ENCODE measurements at places on chromosomes 7 and 10.

DNA sequence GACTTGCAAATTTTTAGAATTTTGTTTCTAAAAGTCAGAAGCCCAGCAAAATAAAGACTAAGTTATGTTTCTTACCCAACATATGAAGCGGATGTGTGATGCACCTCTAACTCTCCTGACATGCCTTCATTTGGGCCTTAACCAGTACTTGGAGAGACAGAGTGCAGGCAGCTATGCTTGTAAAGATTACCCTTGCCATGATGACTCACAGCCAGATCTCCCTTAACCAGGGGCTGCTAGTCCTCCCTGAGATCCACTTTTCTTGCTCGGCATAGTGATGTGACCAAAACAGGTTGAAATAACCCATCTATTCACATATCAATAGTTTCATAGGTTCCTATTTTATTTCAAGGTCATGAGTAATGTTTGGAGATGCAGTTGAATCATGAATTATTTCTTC, 43.6 kb downstream of the PPP1R3A start:
- DNase-seq = no peak

- DNase-seq = no peak
Measured at GRCh38 chr7:37796138-37796775, 52.1 kb upstream of the NME8 start.

DNA sequence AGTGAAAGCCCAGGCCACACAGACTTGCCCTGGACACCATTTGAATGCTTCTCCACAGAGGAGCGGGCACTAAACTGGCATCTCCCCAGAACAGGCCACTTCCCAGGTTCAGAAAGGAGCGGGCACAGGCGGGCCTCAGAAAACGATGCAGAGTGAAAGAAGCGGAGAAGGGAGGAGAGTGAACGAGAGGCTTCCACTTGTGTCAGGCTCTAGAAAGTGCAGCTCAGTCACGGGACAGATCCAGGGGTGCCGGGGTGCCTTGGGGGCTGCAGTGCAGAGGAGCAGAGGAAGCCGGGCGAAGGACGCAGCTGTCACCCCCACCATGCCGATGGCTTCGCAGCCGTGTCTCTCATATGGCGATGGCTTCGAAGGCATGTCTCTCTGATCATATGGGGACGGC, 26.1 kb upstream of the PRKAR1B start:
- DNase-seq = no peak

GRCh38 chr10:11610826-11611247, 613 bp downstream of the USP6NL start:
- peak; percentile 59 for DNase-seq

DNA sequence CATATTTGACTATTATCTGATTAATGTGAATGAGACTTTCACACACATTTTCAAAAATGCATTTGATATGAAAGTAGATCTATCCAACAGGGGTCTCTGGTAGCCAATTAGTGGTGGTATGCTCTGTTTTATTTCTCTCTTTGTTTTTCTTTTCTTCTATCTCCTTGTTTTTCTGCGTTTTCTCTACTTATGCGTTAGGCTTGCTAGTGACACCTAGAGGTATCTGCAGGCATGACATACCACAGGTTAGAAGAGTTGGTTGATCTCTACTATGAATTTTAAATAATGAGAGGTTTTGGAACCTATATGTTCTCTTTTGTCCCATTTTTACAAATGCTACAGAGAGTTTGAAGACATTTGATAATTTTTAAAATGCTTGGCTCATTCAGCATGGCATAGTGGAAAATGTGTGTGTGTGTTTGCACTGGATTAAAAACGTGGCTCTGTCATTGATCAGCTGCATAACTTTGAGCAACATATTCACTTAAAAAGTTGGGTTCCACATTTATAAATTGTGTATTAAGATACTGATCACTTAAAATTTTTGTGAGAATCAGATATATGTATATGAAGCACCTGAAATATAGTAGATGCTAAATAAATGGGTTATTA, 28.1 kb upstream of the PLXDC2 start:
- no peak for DNase-seq

- DNase-seq = no peak
Measured at GRCh38 chr10:24172909-24173308, 36.0 kb upstream of the KIAA1217 start.

GRCh38 chr7:112433289-112433688, 17.0 kb upstream of the IFRD1 start:
- DNase-seq = no peak

- DNase-seq = no peak
Measured at GRCh38 chr7:95092324-95092723, 184.9 kb downstream of the PPP1R9A start.

- no peak for DNase-seq
Measured at GRCh38 chr7:10268034-10268433, 705.6 kb upstream of the PHF14 start.

GRCh38 chr7:1087952-1088920, at the start of gene GPER1:
Gene GPER1 (plus strand): TSS chr7:1088113. CDS start chr7:1091729, 3,616 bp downstream.
- peak; percentile 53 for DNase-seq

DNA sequence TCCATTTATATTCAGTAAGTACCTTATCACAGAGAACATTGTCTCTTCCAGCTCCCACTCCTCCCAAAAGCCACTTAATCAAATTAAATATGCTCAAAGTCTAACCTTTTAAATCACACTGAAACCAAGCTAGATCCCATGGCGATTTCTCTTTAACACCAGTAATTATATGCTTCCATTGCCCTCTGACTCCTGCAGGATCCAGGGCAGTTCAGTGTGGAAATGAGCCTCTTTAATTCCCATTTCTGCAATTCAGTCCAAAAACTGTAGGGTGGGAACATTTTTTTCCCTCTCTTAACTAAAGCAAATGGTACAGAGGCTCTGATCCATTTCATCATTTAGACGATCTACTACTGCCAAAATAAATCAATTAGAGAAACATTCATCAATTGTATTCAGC, 872.3 kb upstream of the PHF14 start:
- DNase-seq = no peak

DNA sequence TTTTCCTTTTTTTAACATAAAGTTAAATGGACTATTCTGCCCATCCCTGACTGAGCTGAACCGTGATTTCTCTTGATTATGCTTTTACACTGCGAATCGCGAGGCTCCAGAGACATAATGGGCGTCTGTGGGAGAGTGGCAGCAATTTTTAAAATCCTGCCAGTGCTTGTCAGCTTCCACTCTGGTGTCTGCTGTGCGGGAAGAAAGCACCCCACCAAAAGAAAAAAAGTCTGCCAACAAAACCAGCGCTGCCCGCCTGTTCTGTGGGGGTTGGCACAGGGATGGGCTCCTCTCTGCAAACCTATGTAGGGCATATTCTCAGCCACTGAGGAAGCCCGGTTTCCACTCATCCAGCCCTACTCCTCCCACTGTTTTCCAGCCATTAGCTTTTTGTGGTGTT, 592.3 kb upstream of the GALNT17 start:
- no peak for DNase-seq

GRCh38 chr10:2972216-2972615, 95.1 kb upstream of the PFKP start:
- DNase-seq = no peak

GRCh38 chr10:23864631-23865147, 344.2 kb upstream of the KIAA1217 start:
- no peak for DNase-seq

GRCh38 chr10:61798713-61799112, 102.8 kb upstream of the ARID5B start:
- DNase-seq = no peak

DNA sequence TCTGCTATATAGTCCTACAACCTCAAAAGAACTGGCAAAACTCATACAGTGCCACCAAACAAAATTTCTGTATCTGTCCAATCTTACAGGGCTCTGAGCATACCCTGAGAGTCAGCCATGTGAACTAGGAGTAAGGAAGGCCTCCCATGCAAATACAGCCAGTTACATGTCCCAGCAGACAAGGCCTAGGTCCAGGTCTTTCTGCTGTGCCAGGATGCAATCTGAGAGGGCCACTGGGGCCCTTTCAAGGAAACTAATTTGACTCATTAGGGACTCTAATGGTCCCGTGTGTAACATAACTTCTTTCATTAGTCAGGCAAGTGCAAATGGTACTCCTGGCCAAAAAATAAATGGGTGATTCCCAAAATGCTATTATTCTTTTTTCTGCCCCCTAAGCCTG, 17.9 kb upstream of the HIBADH start:
- no peak for DNase-seq

DNA sequence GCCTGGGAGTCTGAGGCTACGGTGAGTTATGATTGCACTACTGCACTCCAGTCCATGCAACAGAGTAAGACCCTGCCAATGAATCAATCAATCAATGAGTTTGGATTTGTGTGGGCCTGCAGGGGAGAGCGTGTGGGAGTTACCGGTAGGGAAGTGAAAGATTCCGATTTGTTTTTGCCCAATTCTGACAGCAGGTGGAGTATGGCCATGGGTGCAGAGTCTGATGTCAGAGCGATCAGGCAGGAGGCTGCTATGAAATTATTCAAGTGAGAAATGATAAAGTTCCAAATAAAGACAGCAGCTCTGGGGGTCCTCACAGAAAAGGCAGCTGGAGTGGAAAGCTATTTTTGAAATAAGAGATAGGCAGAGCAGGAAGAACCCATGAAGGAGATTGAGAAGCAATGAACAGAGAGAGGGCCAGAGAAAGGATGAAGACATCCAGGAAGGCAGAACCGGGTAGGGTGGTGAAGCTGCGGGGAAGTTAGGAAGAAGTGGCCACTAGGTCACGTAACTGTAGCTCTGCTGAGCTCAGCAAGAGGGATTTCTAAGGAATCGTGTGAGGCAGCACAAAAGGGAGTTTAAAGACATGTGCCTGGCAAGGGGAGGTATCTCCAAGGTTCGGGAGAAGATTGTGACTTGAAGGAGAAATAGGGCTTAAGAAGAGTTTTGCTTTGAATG, 93.7 kb upstream of the NMT2 start:
- no peak for DNase-seq

GRCh38 chr10:77606751-77607150, 30.9 kb downstream of the KCNMA1 start:
- no peak for DNase-seq

DNA sequence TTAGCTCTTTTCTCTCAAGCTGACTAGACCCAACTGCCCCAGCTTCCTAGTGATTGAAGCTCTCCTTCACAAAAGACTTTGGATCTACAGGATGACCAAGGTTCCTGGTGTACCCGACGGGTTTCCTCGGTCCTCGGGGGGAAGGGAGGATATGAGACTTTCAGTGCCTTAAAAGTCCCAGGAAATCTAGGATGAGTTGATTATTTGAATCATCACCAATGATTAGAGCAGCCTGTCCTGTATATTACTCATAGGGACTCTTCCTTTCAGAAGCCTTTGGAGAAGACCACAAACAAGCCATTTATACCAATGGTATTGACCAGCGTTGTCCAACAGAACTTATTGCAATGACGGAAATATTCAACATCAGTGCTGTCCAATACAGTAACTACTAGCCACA, 6.1 kb upstream of the ACTA2 start:
- no peak for DNase-seq

- peak; percentile 56 for DNase-seq
Measured at GRCh38 chr7:156764016-156764669, 123.6 kb downstream of the RNF32 start.

DNA sequence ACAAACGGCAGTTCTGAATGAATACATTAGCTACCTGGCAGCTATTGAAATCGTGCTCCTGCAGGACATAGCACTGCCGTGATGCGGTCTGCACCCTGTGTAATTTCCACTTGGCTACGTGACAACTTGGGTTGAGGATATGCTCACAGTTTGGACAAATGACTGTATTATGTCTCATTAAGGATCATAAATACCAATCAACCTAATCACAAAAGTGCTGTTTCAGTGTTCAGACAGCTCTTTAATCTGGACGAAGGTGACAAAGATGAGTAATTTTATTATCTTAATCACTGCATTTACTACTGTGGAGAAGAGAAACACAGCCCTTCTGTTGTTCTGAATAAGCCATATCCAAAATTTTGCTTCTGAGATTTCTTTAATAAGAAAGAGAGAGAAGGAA, 210.8 kb upstream of the PFKP start:
- no peak for DNase-seq

DNA sequence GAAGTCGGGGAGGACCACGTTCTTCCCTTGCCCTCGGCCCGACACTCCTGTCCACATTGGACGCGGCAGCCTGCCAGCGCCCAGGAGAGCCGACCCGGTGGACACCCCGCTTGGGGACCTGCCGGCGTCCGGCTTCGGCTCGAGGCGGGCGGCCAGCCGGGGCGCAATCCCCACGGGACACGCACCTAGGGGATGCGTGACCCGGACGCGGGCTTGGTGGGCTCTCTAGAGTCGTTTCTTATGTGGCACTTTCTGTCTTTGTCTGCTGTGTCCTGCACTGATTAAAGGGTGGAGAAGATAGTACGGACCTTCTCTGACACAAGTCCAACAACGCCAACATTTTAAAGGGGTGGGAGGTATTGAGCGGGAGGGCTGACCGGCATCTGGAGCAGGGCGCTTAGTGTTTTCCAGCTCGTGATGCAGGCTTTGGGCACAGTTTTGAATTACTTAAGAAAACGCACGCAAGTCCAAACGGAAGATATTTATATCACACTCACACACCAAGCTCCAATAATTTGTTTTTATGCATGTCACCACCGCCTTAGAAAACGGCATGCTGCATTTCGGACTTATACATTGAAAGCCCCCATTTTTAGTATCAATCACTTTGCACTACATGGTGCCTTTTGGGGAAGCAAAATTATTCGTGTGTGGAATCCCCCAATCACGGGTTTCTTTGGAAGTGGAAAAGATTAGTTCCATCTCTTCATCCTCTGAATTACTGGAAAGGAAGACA, 3.9 kb upstream of the SPAG6 start:
- no peak for DNase-seq

DNA sequence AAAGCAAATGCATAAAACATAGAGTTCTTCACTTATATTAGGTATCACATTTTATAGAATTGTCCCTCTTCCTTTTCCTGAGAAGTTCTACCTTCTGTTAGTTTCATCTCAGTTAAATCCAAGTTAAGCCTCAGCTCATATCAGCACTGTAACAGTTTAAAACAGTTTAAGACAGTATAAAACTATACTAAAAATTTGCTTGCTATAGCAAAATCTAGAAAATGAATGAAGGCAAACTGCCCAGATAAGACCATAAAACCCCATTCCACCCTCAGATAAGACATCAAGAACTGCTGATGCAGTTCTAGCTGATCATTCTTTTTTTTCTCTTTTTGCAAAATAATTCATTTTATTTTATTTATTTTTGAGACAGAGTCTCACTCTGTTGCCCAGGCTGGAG, 177.2 kb downstream of the RNF133 start:
- no peak for DNase-seq

DNA sequence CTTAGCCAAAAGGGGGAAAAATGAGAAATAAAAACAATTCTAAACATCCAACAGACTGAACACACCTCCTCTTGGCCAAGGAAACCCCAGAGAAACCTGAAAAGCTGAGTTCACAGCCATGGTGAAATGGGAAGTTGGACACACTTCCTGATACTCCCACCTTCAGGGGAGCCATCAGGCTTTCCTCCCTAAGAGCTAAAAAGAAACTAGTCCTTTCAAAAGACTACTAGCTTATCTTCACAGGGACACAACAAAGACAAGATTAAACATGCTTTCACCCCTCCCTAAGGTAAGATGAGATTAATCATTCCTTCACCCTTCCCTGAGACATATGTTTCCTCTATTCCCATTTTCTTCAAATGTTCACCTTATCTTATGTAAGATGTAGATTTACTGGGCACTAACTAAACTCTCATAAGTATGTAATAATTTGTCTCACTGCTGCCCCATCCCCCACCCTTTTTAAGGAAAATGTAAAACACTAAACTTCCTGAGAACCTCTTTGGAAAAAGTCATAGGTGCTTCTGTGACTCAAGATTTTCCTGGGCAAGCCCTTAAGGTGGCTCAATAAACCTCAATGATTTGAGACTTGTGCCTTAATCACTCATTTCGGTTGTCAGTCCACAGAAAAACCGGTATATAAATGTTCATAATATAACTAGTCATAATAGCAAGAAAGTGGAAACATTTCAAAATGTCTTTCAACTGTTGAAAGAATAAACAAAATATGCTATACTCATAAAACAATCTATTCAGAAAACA, 40.5 kb downstream of the HTR7 start:
- DNase-seq = no peak
